ENCODE measurements at places on chromosomes 12 and 14.

DNA sequence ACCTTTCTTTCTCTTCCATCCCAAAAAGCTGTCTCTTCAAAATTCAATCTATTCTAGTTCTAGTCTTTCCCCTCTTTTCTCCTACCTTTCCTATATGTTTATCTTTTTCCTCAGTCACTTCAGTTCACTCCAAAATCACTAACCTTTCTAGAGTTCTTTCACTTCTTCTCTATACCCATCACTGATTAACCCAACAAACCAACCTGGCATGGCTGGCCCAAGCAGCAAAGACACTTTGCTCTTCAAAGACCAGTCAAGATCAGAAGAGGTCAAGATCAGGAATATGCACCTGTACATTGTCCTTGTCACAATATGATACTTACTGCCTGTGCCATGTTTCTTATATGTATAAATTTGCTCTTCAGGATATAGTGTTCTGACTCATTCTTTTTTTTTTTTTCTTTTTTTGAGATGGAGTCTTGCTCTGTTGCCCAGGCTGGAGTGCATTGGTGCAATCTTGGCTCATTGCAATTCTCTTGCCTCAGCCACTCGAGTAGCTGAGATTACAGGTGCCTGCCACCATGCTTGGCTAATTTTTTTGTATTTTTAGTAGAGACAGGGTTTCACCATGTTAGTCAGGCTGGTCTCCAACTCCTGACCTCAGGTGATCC lies 112.9 kb downstream of the C12orf42 start:
- DNase-seq = no peak

GRCh38 chr14:82328442-82328841 lies 794.8 kb upstream of the SEL1L start:
- DNase-seq = no peak

GRCh38 chr14:101183376-101184103 lies 280.0 kb upstream of the RTL1 start:
- no peak for DNase-seq

- no peak for DNase-seq
Observed at GRCh38 chr12:51867796-51868428, 19.4 kb upstream of the FIGNL2 start.

- DNase-seq = no peak
Observed at GRCh38 chr12:113127791-113128199, 7.8 kb downstream of the RASAL1 start.

DNA sequence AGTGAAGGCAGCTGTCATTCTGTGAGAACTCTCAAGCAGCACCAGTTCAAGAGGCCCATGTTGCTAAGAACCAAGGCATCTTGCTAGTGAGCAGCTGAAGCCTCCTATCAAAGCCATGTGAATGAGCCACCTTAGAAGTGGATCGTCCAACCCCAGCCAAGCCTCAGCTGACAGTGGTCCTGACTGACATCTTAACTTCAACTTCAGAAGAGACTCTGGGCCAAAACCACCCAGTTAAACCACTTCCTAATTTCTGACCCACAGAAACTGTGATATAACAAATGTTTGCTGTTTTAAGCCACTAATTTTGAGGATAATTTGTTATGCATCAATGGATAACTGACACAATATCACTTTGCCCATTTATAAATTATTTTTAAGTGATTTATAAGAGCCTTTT lies 256.0 kb downstream of the RPAP3 start:
- DNase-seq = no peak

DNA sequence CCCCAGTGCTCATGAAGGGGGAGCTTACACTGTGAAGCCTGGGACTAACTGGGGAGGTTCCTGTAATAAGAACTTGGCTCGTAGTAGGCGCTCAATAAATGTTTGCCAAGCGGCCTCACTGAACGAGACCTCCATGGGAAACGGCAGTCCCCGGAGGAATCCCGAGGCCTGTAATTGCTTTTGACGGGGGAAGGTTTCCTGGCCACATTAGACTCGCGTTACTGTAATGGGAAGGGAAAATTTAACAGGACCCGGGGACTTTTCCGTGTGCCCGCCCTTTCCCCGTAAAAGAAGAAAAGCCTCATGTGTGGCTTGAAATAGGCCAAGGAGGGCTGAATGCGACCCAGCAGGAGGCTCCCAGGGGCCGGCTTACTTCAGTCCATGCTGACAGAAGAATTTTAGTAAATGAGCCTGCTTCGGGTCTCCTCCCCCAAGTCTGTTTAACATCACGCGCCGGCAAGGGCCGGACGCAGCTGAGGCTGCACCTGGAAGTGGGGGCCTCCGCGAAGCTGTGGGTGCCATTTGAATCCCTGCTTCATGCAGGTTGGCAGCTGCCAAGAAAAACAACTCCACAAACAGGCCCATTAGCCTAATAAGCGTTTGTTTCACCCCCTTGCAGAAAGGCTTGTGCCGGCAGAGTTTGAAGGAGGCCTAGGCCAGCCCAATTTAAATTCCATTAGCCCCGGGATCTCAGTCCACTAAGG lies 39.8 kb upstream of the PWP1 start:
- DNase-seq = no peak

GRCh38 chr14:97138801-97139200 lies 341.6 kb downstream of the VRK1 start:
- no peak for DNase-seq

- DNase-seq = no peak
Observed at GRCh38 chr12:52749827-52750226, 27.3 kb downstream of the KRT76 start.

DNA sequence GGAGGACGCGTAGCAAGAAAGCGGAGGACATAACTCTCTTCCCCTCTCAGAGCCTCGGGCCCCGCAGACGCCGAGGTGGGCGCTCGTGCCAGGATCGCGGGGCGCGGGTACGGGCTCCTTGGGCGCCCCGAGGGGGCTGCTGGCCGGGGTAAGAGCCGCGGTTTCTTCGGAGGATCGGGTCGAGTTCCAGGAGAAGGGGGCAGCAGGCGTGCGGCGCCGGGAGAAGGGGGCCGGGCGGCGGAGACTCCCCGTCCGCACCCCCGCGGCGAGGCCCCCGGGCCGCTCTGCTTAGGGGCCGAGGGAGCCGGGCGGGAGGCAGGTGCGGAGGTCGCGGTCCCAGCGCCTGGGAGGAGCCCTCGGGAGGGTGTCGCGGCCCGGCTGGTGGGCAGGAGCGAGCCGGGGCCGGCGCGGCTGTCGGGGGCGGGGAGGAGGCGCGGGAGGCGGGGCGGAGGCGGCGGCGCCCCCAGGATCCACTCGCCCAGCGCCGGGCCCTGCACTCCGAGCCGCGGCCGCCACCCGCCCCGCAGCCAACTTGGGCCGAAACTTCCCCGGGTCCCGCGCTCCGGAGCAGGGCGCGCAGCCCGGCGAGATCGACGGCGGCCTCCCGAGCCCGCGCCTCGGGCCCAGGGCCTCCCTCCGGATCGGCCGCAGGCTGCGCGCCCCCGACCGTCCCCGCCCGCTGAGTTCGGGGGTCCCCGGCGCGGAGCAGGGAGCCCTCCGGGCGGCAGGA lies 64.4 kb downstream of the FBXL14 start:
- no peak for DNase-seq

DNA sequence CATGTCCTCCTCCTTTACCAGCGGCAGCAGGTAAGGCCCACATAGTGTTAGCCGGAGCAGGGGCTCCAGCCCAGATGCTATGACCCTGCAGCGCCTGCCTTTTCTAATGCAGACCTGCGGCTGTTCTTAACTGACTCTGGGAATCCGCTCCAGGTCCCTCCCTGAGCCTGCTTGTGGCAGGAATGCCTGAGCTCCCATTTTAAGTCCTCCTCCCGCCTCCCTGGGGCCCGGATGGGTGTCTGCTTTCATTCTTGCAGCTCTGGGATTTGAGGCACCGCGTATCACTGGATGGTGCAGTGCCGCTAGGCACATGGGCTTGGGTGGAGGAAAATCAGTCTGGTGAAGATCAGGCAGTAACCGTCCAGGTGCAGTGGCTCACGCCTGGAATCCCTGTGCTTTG lies 7.6 kb downstream of the TSPAN9 start:
- no peak for DNase-seq

GRCh38 chr12:100185361-100185894 lies 15.2 kb upstream of the ACTR6 start:
- no peak for DNase-seq

DNA sequence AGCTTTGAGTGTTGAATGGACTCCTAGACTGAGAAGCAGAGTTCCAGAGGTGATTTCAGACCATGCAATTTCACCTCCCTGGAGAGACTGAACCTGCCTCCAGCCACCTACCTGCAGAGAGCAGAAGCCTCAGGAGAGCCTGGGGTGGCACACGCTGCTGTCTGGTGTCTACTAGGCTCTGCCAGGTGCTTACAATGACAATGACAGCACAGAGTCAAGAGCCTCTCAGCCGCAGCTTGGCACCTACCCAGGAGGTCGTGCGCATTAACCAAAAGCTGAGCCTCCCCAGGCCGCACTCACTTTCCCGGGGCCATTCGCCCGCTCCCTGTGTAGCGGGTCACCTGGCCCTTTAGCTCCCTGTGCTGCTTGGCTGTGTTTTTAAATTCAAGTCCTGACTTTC lies 63.2 kb downstream of the TESC start:
- DNase-seq = no peak

- DNase-seq = no peak
Observed at GRCh38 chr14:96422992-96423391, 31.1 kb downstream of the AK7 start.

DNA sequence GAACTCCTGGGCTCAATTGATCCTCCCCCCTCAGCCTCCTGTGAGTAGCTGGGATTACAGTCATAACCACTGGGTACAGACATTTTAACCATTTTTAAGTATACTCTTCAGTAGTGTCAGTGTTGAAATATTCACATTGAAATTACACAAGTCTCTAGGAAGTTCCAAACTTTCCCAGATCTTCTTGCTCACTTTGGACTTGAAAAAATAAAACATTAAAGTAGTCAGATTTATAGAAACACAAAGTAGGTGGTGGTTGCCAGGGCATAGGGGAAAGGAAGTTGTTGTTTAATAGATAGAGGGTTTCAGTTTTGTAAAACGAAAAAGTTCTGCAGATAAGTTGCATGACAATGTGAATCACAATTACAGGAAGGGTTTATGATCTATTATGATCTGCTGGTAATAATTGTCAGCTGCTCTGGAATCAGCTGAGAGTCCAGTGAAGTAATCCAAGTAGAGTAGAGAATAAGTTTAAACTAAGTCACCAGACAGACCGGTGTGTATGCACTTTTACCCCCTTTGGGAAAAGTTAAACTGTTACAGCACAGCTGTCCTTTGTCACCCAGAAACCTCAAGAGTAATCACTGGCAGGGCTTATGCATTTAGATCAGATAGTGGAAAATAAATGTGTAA lies 27.4 kb downstream of the PCNX1 start:
- DNase-seq = no peak

DNA sequence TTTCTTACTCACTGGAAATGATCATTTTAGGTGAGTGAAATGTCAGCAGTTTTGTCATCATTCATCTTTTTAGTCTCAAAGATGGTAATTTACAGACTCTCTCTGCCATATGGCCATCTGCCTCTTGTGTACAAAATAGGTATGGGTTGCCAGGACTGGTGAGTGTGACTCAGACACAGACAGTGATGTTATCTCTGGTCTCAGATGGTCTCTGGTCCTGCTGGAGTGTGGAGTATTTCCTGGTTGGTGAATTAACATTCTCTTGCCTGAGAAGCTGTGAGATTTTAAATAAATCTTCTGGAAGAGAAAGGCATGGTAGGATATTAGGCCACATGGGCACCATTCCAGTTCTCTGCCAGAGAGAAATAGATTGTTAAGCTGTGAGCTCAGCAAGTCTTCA lies 207.0 kb downstream of the ATP23 start:
- no peak for DNase-seq

GRCh38 chr12:68200854-68201253 lies 24.8 kb downstream of the IL26 start:
- no peak for DNase-seq

GRCh38 chr12:87923361-87923760 lies 105.8 kb downstream of the C12orf50 start:
- DNase-seq = no peak

- no peak for DNase-seq
Observed at GRCh38 chr12:91307957-91308670, 125.5 kb upstream of the DCN start.

DNA sequence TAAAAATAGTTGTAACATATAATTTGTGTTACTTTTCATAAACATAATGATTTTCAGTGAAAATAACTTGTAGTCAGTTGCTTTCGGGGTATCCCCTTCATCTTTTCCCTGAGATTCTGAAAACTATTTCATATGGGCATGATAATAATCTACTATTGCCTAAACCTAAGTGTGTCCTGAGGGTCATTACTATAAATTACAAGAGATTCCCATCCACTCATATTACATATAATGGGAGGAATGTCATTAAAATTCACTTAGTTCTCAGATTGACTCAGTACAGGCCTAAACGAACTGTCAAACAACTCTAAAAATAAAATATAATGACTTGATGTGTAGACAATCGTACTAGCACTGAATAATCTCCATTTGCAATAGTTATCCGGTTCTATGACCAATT lies 72.7 kb downstream of the PTPRR start:
- no peak for DNase-seq

- DNase-seq = no peak
Observed at GRCh38 chr12:96220902-96221301, 26.7 kb downstream of the ELK3 start.

DNA sequence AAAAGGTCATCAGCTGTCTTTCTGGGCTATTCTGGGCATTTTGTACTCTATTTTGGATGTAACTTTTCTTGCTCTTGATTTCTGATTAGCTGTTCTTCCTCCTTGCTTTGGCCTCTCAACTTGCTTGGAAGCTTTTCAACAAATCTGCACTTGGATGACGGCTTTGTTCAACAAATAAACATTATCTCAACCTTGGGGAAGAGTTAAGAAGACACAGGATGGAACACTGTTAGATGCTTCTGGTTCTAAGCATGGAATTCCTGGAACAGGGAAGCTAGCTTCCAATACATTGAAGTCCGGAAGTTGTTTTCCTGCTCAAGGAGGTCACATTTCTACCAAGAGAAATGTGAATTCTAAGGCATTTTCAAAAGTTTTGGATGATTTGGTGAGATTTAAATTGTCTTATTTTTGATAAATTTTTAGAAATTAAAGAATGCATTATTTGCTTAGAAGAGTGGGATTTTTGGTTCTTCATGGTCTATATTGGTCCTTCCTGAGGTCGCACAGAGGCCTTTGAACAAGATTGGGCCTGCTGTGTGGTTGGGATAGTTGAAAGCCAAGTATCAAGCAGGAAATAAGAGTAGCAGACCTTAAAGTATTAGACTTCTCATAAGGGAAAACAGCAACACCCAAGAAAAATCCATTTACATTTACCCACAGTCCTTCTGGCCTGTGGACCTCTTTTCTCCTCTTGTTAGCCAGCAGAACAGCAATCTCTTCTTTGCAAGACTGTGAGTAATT lies 59.2 kb downstream of the PPFIBP1 start:
- no peak for DNase-seq

DNA sequence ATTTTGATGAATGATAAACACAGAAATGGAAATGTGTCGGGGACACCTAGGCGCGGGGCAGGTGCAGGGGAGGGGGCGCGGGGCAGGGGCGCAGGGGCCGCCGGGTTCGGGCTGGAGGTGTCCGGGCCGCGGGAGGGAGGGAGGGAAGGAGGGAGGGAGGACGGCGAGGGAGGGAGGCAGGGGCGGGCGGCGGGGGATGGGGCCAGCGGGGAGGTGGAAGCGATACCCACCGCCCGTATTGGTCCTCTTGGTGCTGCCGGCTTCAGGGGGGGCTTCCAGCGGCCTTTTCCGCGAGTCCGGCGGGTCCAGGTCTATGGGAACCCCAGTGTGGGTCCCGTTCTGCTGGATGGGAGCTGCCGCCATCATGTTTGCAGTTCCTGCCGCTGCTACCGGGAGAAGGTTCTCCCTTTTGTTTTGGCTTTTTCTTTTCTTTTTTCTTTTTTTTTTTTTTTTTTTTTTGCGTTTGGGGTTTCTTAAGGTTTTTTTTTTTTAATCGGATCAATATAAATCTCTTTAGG lies 703 bp downstream of the NOVA1 start:
- no peak for DNase-seq
